CD8-positive, alpha-beta memory T cell (primary cell): ENCODE measurements at places on chromosomes 3 and 15.

- H3K36me3 ChIP-seq, result no peaks in the 10 kb centered on the region
- H3K4me3 ChIP-seq, result peak overlapping the region; percentile 70
These were observed 32.5 kb upstream of the ZNF445 start for GRCh38 chr3:44510000-44510368.

- H3K27me3 ChIP-seq, result no peaks in the 10 kb centered on the region
- H3K27ac ChIP-seq, result no peak overlapping the region
- no peak overlapping the region for H3K4me3 ChIP-seq
- H3K36me3 ChIP-seq, result no peaks in the 10 kb centered on the region
- H3K4me1 ChIP-seq, result no peaks in the 10 kb centered on the region
- no peak for DNase-seq
These were observed 101.7 kb upstream of the COL8A1 start for GRCh38 chr3:99536555-99537314.

DNA sequence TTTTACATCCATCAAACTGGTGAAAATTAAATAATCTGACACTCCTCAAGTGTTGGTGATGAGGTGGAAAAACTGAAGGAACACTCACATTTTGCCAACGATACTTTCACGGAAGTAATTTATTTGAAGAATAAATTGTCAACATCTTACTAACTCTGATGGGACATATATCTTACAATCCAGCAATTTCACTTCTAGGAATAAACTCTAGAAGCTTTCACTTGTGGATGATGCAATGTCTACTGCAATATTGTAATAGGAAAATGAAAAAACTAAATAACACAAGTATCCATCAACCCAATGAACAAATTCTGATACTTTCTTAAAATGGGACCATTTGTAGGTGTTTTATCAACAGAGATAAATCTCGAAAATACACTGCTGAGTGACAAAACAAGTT lies 16.2 kb upstream of the LIPC start:
- no peak overlapping the region for H3K4me3 ChIP-seq
- no peaks in the 10 kb centered on the region for H3K4me1 ChIP-seq
- DNase-seq, result no peak
- H3K27ac ChIP-seq, result no peak overlapping the region
- H3K36me3 ChIP-seq, result no peaks in the 10 kb centered on the region
- H3K27me3 ChIP-seq, result no peaks in the 10 kb centered on the region

- no peak overlapping the region for H3K27ac ChIP-seq
- H3K4me3 ChIP-seq, result no peak overlapping the region
- no peak for DNase-seq
These were observed 11.4 kb downstream of the FAM174B start for GRCh38 chr15:92643849-92644815.

- H3K36me3 ChIP-seq, result no peaks in the 10 kb centered on the region
- H3K27me3 ChIP-seq, result no peaks in the 10 kb centered on the region
- H3K27ac ChIP-seq, result peak overlapping the region; percentile 76
- no peaks in the 10 kb centered on the region for H3K4me1 ChIP-seq
- no peak overlapping the region for H3K4me3 ChIP-seq
These were observed 250.7 kb downstream of the OPA1 start for GRCh38 chr3:193843474-193844301.

- H3K27ac ChIP-seq, result no peak overlapping the region
- no peak for DNase-seq
- no peaks in the 10 kb centered on the region for H3K36me3 ChIP-seq
- no peaks in the 10 kb centered on the region for H3K27me3 ChIP-seq
These were observed 8.4 kb upstream of the ATR start for GRCh38 chr3:142586803-142587406.

DNA sequence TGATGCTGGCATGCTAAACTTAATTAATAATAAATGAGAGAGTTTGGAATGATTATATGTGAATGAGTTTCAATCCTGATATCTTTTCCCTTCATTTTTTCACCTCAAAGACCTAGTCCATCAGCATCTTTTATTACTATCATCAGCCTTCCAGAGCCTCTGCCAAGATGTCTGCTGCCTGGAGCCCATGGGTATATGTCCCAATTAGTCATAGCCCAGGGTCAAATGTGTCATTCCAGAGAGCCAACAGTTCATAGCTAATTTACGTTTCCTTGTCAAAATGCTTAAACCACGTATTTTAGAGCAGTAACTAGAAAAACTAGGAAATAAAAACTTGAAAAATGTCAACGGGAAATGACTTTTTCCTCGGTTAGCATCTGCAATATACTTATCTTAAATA lies 457.9 kb downstream of the SI start:
- DNase-seq, result no peak
- H3K4me1 ChIP-seq, result no peaks in the 10 kb centered on the region
- no peaks in the 10 kb centered on the region for H3K36me3 ChIP-seq
- no peaks in the 10 kb centered on the region for H3K27me3 ChIP-seq

GRCh38 chr3:52063026-52063723 lies 6.8 kb upstream of the DUSP7 start:
- no peak overlapping the region for H3K27ac ChIP-seq
- no peaks in the 10 kb centered on the region for H3K27me3 ChIP-seq
- H3K4me3 ChIP-seq, result no peak overlapping the region
- H3K4me1 ChIP-seq, result no peaks in the 10 kb centered on the region
- H3K36me3 ChIP-seq, result no peaks in the 10 kb centered on the region

DNA sequence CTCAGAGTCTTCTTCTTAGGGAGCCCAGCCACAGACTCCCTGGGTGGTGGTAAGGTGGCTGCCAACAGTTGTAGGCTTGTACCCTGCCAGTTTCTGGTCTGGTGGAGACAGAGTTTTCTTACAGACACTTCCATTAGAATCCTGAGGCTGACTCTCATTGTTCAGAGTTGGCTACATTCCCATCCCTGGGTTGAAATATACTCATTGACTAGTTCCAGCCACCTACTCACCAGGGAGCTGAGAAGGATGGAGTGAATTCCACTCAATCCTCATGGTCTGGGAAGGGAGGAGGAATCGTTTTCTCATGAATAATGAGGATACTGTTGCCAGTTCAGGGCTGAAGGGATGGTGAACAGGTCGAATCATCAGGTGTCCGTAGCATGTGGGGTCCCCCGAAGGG lies 226.5 kb upstream of the PROK2 start:
- peaks cover 5% of the 10 kb centered on the region for H3K27me3 ChIP-seq
- no peaks in the 10 kb centered on the region for H3K4me1 ChIP-seq
- no peak overlapping the region for H3K4me3 ChIP-seq
- no peak for DNase-seq
- H3K36me3 ChIP-seq, result no peaks in the 10 kb centered on the region
- no peak overlapping the region for H3K27ac ChIP-seq

GRCh38 chr15:101264911-101265641 lies 12.2 kb downstream of the SELENOS start:
- peaks cover 3% of the 10 kb centered on the region for H3K36me3 ChIP-seq
- H3K4me3 ChIP-seq, result no peak overlapping the region
- no peaks in the 10 kb centered on the region for H3K4me1 ChIP-seq
- no peak overlapping the region for H3K27ac ChIP-seq
- no peak for DNase-seq

DNA sequence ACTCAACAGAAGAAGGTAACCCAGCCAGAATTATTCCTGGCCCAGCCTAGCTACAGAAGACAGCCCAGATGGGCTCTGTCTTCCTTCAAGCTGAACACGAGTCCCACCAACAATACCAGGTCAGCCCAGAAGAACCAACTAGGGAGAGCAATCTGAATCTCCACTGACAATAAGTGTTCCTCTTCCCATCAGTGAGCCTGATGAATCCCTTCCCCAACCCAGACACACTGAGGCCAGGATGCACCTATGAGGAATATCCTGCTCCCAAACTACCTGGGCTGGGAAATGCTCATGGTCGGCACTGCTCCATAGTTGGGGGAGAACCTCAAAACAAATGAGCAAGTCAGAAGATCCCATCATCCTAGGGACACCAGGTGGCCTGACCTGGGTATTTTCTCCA lies 351.1 kb downstream of the OCA2 start:
- DNase-seq, result no peak
- no peaks in the 10 kb centered on the region for H3K4me1 ChIP-seq
- no peaks in the 10 kb centered on the region for H3K36me3 ChIP-seq
- no peak overlapping the region for H3K4me3 ChIP-seq
- H3K27me3 ChIP-seq, result no peaks in the 10 kb centered on the region
- H3K27ac ChIP-seq, result no peak overlapping the region

DNA sequence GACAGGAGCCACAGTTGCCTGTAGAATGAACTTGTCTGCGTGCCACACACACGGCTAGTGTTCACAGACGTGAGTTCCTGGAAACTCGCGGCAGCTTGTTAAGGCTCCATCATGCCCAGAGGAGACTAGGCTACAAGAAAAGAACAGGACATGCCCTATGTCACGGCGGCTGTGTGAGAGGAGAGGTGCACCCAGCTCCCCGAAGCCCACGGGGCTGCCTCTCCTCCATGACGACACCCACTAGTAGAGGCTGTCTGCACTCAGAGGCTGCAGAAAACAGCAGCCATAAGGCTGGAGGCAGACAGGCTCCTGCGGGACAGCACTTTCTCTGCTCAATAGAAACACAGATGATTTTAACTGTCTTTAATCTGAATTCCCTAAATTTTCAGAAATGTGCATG lies 19.0 kb upstream of the OCA2 start:
- H3K27ac ChIP-seq, result no peak overlapping the region
- peaks cover 26% of the 10 kb centered on the region for H3K36me3 ChIP-seq
- H3K4me3 ChIP-seq, result no peak overlapping the region
- H3K27me3 ChIP-seq, result no peaks in the 10 kb centered on the region
- no peaks in the 10 kb centered on the region for H3K4me1 ChIP-seq

- H3K4me3 ChIP-seq, result no peak overlapping the region
- no peak for DNase-seq
- H3K27ac ChIP-seq, result no peak overlapping the region
- H3K27me3 ChIP-seq, result no peaks in the 10 kb centered on the region
- H3K36me3 ChIP-seq, result no peaks in the 10 kb centered on the region
- no peaks in the 10 kb centered on the region for H3K4me1 ChIP-seq
These were observed 60.1 kb upstream of the SEC61A1 start for GRCh38 chr3:127992127-127992526.

DNA sequence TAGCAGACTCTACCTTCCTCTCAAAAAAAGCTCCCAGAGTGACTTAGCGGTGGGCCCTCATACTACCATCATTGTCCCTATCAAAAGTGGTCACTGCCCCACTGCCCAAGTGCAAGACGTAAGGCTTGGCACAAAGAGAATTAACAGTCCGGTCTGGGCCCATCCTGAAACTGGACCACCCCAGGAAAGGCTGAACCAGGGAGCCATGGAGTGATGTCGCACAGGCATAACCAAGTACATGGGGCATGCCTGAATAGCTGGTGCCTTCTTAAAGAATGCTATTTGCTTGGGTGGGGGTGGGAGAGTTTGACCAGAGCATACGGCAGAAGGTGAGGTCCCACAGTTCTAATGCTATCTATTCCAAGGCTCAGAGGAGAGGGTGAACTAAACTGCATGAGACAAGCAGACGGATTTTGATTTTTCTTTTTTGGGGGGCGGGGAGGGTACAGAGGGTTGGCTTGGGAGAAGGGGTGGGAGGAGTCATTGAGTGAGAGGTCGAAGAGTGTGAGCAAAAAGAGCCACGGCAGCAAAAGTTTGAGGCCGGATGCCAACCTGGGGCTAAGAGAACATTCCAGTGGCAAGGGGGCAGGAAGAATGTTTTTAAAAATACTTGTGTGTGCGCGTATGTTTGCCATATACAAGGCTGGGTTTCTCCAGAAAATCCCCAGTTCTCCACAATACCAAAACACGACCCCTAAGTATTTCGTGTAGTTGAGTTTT lies 50.2 kb downstream of the FAM174B start:
- H3K27me3 ChIP-seq, result no peaks in the 10 kb centered on the region
- H3K4me1 ChIP-seq, result no peaks in the 10 kb centered on the region
- DNase-seq, result no peak
- H3K36me3 ChIP-seq, result no peaks in the 10 kb centered on the region

DNA sequence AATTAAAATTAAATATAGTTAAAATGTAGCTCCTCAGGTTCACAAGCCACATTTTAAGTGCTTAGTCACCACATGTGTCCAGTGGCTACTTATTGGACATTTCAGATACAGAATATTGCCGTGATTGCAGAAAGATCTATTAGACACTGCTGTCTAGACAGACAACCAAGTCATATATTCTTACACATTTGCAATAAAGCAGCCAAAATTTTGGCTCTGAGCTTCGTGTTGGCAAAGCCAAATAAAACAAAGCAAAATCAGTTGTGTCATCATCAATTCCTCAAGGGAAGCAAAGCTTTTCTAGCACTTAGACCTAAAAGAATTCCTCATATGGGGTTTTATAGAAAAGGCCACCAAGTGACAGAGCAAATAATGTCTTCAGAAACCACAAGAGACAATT lies 193.1 kb upstream of the LPP start:
- H3K36me3 ChIP-seq, result no peaks in the 10 kb centered on the region
- H3K27me3 ChIP-seq, result no peaks in the 10 kb centered on the region
- DNase-seq, result no peak
- peaks cover 34% of the 10 kb centered on the region for H3K4me1 ChIP-seq
- H3K4me3 ChIP-seq, result no peak overlapping the region

- H3K27me3 ChIP-seq, result no peaks in the 10 kb centered on the region
- no peaks in the 10 kb centered on the region for H3K4me1 ChIP-seq
- DNase-seq, result no peak
- H3K27ac ChIP-seq, result no peak overlapping the region
- H3K4me3 ChIP-seq, result no peak overlapping the region
- no peaks in the 10 kb centered on the region for H3K36me3 ChIP-seq
These were observed 183.4 kb upstream of the TOPAZ1 start for GRCh38 chr3:44058022-44058867.

- no peaks in the 10 kb centered on the region for H3K4me1 ChIP-seq
- H3K36me3 ChIP-seq, result no peaks in the 10 kb centered on the region
- no peak overlapping the region for H3K27ac ChIP-seq
- no peaks in the 10 kb centered on the region for H3K27me3 ChIP-seq
- no peak for DNase-seq
- H3K4me3 ChIP-seq, result no peak overlapping the region
These were observed 71.4 kb downstream of the FBLN2 start for GRCh38 chr3:13620281-13620680.

DNA sequence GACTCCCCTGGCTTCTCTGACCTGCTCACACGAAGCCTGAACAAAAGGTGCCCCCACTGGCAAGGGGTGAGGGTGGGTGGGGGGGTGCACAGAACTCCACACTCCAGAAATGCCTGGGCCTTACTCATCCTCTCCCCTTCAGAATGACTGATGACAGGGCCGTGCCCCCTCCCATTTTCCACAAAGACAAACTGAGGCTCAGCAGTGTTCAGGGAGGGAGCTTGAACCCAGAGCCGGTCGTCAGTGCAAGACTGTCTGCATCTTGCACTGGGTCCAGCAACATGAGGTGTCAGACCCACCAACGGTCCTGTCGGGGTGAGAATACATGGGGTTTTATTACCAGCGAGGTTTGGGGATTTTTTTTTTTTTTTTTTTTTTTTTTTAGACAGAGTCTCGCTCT lies 15.3 kb downstream of the IGDCC3 start:
- DNase-seq, result no peak
- H3K4me3 ChIP-seq, result no peak overlapping the region
- H3K36me3 ChIP-seq, result no peaks in the 10 kb centered on the region
- H3K27me3 ChIP-seq, result peaks cover 6% of the 10 kb centered on the region

- H3K27me3 ChIP-seq, result no peaks in the 10 kb centered on the region
- peaks cover 43% of the 10 kb centered on the region for H3K4me1 ChIP-seq
- peak; percentile 42 for DNase-seq
- H3K27ac ChIP-seq, result peak overlapping the region; percentile 85
- H3K4me3 ChIP-seq, result peak overlapping the region; percentile 80
These were observed 675 bp downstream of the BRPF1 start for GRCh38 chr3:9732080-9732739.

DNA sequence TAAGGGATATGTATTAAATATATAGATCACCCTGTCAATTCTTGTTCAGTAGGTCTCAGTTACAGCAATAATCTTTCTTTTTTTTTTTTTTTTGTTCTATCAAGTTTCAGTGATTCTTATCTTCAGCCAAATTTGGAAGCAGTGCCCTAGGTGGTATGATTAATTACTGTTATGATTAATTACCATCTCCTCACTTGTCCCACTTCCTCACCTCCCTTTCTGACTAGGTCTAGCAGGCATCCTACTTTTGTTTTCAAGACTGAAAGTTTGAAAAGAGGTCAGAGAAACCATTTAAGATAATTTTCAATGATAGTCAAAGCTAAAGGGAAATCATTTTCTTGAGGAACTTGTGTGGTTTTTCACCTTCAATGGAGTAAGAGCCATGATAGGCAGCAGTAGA lies 144.0 kb upstream of the CNTN4 start:
- no peak overlapping the region for H3K4me3 ChIP-seq
- no peak for DNase-seq
